ENCODE measurements at places on chromosomes 12 and 14.

GRCh38 chr12:93502802-93503623, 35.7 kb downstream of the MRPL42 start:
- peak; percentile 43 for DNase-seq

DNA sequence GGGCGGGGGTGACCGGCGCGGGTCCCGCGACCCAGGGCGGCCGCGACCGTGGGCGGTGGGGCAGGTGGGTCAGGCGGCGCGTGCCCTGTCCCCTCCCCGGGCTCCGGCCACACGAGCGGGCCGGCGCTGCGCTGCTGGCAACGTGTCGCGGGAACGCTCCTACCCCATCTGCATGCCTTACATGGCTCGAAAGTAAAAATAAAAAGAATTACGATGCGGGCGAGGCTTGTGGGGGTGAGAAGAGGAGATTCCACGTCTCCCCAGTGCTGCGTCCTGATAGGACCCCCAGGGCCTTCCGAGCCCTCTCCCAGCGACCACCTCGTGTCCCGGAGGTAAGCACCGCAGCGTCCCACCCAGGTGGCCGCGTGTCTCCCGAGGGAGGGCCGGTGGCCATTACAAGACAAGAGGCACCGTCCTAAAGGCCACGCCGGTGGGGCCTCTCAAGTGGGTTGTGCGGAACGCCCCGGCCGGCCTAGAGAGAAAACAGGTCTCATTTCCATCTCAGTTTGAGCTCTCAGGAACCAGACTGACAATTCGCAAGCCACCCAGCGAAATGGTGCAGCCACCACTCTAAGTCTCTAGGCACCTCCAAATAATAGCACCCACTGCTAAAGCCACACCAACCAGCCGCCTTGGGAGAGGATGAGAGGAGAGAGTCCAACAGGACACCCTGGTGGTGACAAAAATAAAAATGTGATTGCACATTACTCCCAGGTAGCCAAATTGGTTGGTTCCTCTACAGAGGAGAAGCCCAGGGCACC, 612 bp upstream of the FOXN3 start:
- peak; percentile 91 for DNase-seq

- DNase-seq, result no peak
Observed at GRCh38 chr14:69701291-69701690, 65.7 kb upstream of the SRSF5 start.

GRCh38 chr12:120583478-120584030, 2.4 kb upstream of the POP5 start:
- DNase-seq, result peak; percentile 63

- no peak for DNase-seq
Observed at GRCh38 chr12:91335699-91336098, 153.1 kb upstream of the DCN start.

- DNase-seq, result no peak
Observed at GRCh38 chr14:100472094-100472455, 115.1 kb downstream of the BEGAIN start.

GRCh38 chr12:52009081-52009751, 2.5 kb downstream of the TAMALIN start:
- DNase-seq, result no peak

DNA sequence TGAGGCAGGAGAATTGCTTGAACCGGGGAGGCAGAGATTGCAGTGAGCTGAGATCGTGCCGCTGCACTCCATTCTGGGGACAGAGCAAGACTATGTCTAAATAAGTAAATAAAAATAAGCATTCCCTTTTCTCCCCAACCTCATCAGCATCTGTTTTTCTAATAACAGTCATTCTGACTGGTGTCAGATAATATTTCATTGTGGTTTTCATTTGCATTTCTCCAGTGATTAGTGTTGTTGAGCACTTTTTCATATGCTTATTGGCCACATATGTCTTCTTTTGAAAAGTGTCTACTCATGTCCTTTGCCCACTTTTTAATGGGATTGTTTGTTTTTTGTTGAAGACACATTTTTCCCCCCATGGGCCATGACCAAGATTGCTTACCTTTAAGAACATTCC, 243.2 kb downstream of the ADAMTS20 start:
- DNase-seq, result no peak

DNA sequence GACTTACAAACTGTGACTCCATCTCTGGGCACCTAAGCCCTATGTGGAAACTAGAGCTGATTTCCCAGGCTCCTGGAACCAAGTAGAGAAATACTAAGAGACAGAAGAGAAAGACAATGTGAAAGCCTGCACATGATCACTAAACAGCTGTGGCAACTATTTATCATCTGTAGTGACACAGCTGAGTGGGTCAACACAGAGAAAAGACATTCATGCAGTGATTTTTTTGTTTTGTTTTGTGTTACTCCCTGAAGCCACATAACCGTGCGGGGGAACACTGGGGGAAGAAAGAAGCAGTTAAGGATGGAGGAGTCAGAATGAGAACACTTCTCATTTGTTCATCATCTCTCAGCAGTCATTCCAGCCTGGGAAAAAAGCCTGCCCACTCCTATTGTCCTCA, 1.5 kb downstream of the PRR4 start:
- no peak for DNase-seq

- no peak for DNase-seq
Observed at GRCh38 chr14:77955816-77956484, 156.0 kb downstream of the ADCK1 start.

GRCh38 chr12:126144603-126145002, 1079.4 kb downstream of the AACS start:
- DNase-seq, result no peak

GRCh38 chr12:66417217-66417616, 114.9 kb downstream of the HELB start:
- DNase-seq, result no peak

DNA sequence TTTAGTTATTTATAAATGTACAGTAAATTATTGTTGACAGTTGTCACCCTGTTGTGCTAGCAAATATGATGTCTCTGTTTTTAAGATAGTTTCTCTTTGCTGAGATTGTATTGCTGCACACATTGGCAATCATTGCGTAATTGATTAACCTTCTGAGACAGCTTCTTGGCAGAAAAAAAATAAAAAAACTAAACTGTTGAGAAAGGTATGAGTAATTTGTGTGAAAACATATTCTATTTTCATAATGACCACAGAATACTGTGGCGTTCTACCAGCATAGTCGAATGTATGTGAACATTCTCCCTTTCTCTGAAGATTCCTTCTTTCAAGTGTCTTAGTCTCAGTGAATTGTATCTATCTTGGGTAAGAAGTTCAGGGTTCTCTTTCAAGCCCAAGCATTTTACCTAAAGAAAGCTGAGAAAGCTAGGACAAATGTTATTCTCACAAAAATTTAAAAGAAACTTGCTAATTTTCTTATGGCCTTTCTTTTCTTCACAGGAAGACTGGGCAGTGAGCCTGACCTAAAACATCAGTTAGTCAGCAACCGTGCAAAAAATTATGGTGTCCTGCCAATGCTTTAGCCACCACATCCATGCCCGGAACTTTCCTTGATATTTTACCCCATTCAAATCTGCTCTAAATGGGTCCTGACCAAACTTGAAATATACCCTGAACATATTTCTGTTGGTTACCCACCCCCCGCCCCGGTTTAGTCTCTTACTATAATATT, 69.0 kb upstream of the REP15 start:
- DNase-seq, result no peak

GRCh38 chr12:116406529-116406928, 129.0 kb upstream of the MED13L start:
- DNase-seq, result peak; percentile 36

DNA sequence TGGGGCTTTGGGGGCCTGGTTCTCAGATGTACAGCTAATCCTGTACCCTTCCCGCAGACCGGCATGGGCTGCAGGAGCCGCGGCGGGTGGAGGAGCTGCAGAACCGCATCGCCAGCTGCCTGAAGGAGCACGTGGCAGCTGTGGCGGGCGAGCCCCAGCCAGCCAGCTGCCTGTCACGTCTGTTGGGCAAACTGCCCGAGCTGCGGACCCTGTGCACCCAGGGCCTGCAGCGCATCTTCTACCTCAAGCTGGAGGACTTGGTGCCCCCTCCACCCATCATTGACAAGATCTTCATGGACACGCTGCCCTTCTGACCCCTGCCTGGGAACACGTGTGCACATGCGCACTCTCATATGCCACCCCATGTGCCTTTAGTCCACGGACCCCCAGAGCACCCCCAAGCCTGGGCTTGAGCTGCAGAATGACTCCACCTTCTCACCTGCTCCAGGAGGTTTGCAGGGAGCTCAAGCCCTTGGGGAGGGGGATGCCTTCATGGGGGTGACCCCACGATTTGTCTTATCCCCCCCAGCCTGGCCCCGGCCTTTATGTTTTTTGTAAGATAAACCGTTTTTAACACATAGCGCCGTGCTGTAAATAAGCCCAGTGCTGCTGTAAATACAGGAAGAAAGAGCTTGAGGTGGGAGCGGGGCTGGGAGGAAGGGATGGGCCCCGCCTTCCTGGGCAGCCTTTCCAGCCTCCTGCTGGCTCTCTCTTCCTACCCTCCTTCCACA, 7.6 kb downstream of the NR4A1 start:
- peak; percentile 23 for DNase-seq

- DNase-seq, result no peak
Observed at GRCh38 chr14:24903337-24903736, 146.6 kb downstream of the STXBP6 start.

DNA sequence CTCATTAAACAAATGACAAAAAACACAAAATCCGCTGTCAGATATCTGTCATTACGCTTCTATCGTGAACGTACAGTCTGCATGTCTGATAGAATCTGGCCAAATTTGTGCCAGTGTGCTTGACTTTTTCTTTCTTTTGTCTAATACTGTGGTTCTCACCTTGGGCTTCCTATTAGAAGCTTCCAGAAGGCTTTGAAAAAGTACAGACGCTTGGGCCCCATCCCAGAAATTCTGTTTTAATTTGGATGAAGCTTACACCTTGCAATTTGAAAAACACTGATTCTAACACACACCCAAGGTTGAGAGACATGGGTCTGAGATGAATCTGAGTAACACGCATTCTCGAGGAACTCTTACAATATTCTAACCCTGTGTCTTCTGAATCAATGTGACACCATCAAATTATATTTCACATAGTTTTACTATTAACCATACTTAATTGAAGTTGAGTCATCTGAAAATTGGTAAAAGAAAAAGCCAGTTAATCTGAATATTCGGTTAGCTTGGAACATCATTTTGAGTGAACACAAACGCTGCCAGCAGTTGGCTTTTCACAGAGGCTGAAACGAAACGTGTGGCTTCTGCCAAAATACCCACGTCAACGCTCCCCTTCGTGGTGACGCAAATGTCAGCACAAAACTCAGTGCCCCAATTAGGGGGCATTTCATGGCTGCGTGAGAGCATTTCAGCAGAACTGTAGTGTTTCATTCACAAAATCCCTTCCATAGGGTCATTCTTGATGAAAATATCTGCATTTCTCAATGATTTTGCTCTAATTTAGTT, 420.5 kb downstream of the TMEM132D start:
- no peak for DNase-seq

GRCh38 chr12:62914443-62915203, 20.3 kb downstream of the PPM1H start:
- no peak for DNase-seq

GRCh38 chr12:39830852-39831520, 211.4 kb upstream of the ABCD2 start:
- DNase-seq, result no peak

GRCh38 chr12:28988325-28988704, 160.8 kb upstream of the FAR2 start:
- no peak for DNase-seq

DNA sequence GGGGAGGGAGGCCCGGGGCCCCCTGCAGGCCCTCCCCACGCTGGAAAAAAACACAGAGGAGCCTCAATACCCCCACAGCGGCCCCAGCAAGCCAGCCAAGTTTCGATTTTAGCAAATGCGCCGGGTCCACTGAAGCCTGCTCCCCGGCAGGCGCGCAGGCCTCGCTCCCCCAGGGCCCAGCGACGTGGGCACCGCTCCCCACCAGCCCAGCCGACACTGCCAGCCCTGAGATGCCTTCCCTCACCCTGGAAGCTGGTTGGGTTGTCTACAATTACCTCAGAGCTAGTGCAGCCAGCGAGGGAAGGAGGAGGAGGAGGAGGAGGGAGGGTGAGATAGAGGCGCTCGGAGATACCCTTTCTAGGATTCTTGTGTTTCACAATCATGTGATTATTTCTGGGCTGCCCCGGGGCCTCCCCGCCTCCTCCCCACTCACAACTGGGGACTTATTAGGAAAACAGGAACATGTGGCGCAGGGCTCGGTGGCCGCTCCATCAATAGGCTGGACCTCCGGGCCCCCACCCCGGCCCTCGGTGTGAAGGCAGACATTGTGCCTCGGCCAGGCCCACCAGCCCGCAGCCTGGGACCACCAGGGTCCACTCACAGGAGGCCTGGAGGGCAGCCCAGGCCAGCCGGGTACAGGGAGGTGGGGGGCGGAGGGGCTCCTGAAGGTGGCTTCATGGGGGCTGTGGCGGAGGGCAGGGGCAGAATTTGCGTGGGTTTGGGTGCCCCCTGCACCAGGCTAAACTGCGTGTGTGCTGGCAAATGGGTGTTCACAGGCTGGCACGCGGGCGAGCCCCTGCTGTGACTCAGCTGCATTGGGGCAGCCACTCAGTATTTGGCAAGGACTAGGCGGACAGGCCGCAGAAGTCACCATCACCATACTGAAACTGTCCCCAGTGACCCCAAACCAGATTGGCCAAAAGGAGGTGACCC, 109.9 kb downstream of the NCOR2 start:
- no peak for DNase-seq

DNA sequence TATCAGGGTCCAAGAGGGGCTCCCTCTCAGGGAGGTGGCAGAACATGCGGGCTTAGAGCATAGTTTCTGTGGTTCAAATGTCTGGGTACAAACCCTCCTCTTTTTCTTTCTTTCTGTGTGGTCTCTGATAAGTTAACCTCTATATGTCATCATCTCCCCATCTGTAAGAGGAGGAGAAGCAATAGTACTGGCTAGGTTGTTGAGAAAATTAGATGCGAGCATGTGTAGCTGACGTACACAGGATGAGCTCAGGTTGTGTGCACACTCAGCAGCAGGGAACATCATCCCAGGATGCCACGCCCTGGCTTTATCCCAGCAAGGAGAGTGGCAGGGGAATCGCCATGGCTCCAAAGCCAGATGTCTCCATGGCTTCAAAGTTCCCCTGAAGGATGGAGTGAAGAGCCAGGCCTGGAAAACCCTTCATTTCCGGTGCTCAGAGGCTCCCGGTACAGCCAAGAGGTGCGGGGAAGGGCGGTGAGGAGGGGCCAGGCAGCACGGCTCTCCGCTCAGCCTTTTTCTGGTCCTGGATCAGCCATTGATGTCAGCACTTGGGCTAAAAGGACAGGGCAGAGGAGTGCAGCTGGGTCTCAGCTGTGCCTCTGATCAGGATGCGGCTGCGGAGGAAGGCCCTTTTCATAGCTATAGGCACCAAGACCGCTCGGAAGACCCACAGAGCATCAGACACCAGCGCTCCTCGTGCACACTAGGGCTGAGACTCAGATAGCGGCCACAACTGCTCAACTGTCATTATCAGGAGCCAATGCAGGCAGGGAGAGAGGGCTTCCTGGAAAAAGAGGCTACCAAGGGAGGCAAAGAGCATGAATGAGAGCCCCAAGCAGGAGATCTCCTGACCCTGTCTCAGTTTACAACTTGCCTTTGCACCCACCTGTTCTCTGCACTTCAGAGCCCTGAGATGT, 41.5 kb downstream of the ARL6IP4 start:
- no peak for DNase-seq

GRCh38 chr12:127542391-127542790, 724.6 kb upstream of the TMEM132C start:
- DNase-seq, result no peak

- no peak for DNase-seq
Observed at GRCh38 chr12:94769047-94769420, 118.7 kb upstream of the TMCC3 start.
